ENCODE measurements at places on chromosomes 6 and 20.

DNA sequence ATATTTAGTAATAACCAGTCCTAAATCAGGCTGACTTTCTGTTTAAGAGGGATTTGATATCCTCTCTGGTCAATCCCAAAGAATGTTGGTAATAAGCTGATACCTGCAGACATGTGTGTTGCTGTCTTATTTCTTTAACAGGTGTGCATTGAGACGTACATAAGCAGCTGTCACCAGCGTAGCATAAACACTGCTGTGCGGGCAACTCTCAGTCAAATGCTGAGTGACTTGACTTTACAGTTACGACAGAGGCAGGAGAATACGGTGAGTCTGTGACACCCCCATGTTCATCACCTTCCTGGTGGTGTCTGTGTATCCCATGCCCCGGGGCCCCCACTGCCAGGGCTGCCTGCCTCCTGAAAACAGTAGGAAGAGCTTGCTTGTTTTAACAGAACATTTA is 20.1 kb upstream of the PBOV1 start:
- DNase-seq = no peak

- DNase-seq = no peak
Measured at GRCh38 chr6:166305562-166306117, 2.6 kb downstream of the PRR18 start.

- DNase-seq = no peak
Measured at GRCh38 chr6:36227379-36228228, 31.1 kb downstream of the BRPF3 start.

DNA sequence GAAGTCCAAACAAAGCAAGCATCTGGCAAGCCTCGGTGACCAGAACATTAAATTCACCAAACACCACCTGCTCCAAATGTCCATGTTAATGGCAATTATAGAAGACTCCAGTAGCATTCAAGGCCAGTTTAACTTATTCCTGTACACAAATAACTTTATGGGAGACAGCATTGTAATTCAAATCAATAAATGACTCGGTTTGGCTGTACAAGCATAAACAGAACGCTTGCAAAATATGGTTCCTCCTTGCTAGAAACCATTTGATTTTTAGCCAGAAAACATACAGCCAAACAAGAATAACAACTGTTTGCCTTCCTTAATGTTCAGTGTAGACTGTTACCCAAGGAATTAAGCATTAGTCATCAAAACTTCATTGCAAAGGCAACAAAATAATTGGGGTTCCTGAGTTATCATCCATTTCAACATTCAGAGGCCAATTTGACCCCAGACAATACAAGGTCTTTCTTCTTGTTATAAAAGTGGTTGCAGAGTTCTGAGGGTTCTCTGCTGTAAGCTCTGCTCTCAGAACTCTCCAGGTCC is 125.1 kb downstream of the BFSP1 start:
- DNase-seq = no peak

GRCh38 chr6:20116792-20117191 is 95.5 kb downstream of the MBOAT1 start:
- DNase-seq = no peak

GRCh38 chr20:25336561-25337422 is 53.8 kb downstream of the ABHD12 start:
- peak; percentile 35 for DNase-seq

GRCh38 chr6:43274916-43275597 is 23.0 kb upstream of the SLC22A7 start:
- DNase-seq = no peak

- DNase-seq = no peak
Measured at GRCh38 chr6:33850869-33851541, 47.2 kb upstream of the MLN start.

- peak; percentile 57 for DNase-seq
Measured at GRCh38 chr6:38271081-38271480, 368.6 kb downstream of the BTBD9 start.

DNA sequence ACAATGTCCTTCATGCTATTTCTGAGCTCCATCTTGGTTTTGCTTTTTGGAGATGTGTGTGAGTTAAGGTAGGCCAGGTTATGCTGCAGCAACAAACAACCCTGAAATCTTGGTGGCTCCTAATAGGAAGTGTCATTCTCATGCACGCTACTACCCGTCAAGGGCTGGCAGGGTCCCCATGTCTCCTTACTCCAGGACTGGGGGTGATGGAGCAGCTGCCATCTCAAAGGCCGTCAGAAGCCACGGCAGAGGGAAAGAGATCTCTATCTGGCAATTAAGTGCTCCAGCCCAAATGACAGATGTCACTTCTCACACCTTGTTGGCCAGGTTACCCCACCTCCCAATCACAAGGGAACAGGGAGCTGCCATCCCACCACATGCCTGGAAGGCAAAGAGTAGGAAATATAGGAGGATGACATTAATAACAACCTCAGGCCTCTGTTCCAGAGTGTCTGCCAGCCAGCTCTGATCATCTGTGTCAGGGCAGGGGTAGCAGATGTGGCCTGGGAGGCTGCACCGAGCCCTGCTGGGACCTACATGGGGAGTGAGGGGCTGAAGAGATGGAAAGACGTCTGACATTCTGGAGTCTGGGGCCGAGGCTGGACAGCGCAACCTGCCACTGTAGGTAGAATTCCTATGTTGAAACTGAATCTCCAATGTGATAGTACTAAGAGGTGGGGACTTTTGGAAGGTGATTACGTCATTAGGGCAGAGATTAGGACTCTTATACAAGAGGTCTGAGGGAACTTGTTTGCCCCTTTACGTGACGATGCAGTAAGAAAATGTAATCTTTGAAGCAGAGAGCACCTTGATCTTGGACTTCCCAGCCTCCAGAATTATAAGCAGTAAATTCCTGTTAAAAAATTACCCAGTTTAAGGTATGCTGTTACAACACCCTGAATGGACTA is 4.8 kb upstream of the SDCBP2 start:
- DNase-seq = no peak

GRCh38 chr6:113287396-113287795 is 569.7 kb upstream of the MARCKS start:
- DNase-seq = no peak

- DNase-seq = no peak
Measured at GRCh38 chr20:48761023-48761785, 66.6 kb downstream of the PREX1 start.

DNA sequence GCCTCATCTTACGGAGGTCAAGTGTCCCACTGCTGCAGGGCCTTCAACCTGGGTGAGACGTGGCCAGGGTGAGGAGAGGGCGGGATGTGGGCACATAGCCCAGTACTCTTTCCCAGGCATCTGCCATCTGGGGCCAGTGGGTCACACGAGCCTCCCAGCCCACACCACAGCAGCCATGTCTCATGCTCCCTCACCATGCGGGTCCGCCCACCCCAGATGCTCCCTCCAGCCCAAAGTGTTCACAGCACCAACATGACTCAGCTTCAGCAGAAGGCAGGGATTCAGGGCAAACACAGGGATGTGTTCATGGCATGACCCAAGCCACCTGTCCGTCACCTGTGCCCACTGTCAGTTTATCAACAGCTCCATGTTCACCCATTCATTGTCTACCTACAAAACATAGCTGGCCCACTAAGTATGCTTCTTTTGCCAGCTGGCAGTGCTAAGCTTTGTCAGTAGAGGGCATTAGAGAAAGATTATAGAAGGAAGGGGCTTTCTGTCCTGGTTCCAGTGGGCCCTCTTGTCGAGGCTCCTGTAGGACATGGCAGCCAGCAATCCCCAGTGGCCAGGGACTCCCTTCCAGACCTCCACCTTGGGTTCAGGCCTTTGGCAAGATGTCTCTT is 109.2 kb downstream of the FOXF2 start:
- peak; percentile 38 for DNase-seq

GRCh38 chr6:116154887-116155286 is 29.0 kb upstream of the COL10A1 start:
- no peak for DNase-seq

DNA sequence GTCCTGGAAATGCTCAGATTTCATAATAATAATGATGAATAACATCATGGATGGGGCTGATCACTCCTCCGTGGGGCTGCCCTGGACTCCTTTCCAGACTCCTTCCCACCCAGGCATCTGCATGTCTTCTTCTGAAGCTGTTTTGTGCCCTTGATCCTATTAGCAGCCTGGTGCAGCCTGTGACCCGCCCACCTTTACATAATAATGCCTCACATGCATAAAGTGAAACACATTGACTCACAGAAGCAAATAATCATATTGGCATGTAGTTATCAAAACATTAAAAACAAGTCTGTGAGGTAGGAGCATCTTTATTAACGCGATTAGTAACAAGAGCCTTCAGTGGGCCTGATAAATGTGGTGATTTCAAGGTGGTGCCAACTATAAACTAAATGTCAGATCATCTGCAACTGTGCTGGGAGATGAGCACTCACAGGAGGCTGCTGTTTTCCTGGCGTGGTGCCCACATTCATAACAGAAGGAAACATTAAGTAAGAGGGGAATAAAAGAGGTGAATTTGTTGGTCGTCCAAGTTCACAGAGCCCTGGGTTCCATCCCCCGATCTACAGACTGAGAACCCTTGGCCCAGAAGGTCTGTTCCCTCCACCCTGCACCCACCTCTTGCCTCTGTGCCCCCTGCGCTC is 344.7 kb downstream of the CDH4 start:
- DNase-seq = peak; percentile 5

DNA sequence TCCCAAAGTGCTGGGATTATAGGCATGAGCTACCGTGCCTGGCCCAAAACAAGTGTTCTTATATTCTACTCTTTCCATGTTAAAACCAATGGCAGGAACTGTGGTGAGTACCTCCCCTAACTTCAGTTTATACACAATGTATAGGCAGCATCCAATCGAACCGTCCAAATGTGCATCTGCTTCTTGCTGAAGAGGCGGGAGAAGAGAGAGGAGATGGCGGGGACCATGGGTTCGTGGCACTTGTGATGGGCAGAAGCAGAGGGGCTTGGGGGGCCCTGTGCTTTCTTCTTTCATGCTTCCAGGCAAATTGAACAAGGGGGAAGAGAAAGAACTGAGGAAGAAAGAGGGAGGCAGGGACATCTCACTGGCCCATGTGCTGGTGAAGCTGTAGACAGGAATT is 11.2 kb upstream of the TCFL5 start:
- no peak for DNase-seq

DNA sequence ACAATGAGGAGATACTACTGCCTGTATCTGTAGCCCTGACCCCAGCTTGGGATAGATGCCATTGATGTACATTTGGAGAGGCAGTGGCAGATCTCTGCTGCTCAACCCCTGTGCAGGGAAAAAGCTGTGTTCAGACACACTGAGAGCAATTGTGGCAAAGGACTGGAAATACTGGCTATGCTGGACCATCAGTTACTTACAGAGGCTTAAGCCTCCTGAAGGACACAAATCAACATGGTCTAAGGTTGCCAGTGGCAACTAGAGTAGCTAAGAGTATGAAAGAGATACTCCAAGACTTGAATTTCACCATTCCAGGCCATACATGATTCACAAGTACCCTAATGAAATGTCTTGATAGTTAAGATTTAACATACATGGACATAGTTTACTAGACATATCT is 32.4 kb upstream of the ENPP4 start:
- DNase-seq = no peak

- no peak for DNase-seq
Measured at GRCh38 chr6:163698086-163698485, 283.6 kb downstream of the QKI start.
